Thymus (tissue), 14 donors: ENCODE measurements at places on chromosomes 1 and 21. TPM values are rescaled to one million over a fixed set of nuclear protein-coding genes. Genes with fewer than 3 reads are reported as not detected.

The NTMT2 gene
- total RNA-seq: not detected

GRCh38 chr1:150053926-150054325 is 13.7 kb upstream of the VPS45 start:
- H3K4me3 ChIP-seq: no peak overlapping the region
- DNase-seq: no peak
- H3K27ac ChIP-seq: no peak overlapping the region
- no peaks in the 10 kb centered on the region for H3K36me3 ChIP-seq
- no peaks in the 10 kb centered on the region for H3K4me1 ChIP-seq

- peaks cover 13% of the 10 kb centered on the region for H3K36me3 ChIP-seq
- no peak overlapping the region for H3K4me3 ChIP-seq
- H3K27me3 ChIP-seq: no peaks in the 10 kb centered on the region
- no peak overlapping the region for H3K27ac ChIP-seq
Measured at GRCh38 chr1:35844826-35845225, 37.0 kb downstream of the AGO4 start.

The SPRR2A gene
- total RNA-seq: 0.28 TPM

DNA sequence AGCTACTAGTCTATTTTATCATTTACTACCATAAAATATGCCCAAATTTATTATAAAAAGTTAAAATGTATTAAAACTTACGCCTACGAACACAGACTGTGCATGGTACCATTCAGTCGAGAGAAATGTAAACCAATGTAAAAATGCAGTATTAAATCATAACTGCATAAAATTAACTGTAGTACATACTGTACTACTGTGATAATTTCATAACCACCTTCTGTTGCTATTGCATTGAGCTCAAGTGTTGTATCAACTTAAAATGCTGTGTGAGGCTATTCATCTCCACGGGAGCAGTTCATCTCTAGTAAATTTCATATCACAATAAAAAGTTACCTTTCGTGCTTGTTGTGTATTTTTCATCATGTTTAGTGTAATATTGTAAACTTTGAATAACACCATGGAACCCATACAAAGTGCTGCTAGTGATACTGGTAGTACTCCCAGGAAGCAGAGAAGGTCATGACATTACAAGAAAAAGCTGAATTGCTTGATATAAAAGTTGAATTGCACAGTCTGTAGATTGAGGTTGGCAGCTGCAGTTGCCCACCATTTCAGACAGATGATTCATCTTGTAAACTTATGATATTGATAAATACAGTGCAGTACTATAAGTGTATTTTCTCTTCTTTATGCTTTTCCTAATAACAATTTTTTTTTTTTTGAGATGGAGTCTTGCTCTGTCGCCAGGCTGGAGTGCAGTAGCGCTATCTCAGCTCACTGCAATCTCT is 19.0 kb upstream of the CENPF start:
- H3K36me3 ChIP-seq: no peaks in the 10 kb centered on the region
- H3K4me3 ChIP-seq: no peak overlapping the region
- no peaks in the 10 kb centered on the region for H3K27me3 ChIP-seq
- H3K4me1 ChIP-seq: no peaks in the 10 kb centered on the region
- H3K27ac ChIP-seq: no peak overlapping the region

The RHOC gene
- total RNA-seq: 78.2 TPM

- no peaks in the 10 kb centered on the region for H3K36me3 ChIP-seq
- no peak for DNase-seq
- H3K4me3 ChIP-seq: no peak overlapping the region
- no peaks in the 10 kb centered on the region for H3K4me1 ChIP-seq
- no peaks in the 10 kb centered on the region for H3K27me3 ChIP-seq
Measured at GRCh38 chr1:43322506-43322905, 15.1 kb upstream of the MPL start.

DNA sequence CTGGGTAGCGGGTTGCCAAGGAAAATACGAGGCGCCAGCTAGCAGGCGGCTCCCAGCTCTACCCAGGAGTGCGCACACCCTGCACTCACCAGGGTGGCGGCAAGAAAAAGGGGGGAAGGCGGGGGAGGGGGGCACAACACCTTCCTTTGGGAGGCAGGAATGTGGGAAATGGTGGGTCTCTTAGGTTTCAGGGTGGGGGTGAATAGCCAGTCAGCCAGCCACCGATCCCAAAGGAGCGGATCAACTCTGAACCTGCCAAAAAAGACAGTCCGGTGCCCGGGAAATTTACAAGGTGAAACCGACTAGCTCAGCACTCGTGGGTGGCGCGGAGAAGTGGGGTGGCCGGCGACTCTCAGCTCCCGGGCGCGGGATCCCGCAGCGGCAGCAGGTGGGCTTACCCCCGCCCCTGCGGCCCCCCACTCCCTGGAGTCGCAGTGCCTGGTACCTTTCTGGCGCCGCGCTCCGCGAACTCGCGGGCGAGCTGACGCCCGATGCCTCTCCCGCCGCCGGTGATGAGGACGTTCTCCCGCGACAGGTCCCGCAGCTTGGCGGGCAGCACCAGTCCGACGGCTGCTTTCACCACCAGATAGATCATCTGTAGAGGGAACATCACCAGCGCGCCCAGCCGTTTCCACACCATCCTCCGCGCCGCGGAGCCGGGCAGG is 1.2 kb downstream of the DHRS3 start:
- H3K4me3 ChIP-seq: peak overlapping the region; percentile 83
- no peaks in the 10 kb centered on the region for H3K36me3 ChIP-seq
- H3K4me1 ChIP-seq: peaks cover 20% of the 10 kb centered on the region
- peak; percentile 41 for DNase-seq
- peak overlapping the region; percentile 84 for H3K27ac ChIP-seq

GRCh38 chr1:151814426-151814825 is 9.2 kb upstream of the LINGO4 start:
- no peak overlapping the region for H3K4me3 ChIP-seq
- H3K4me1 ChIP-seq: peaks cover 42% of the 10 kb centered on the region
- no peaks in the 10 kb centered on the region for H3K27me3 ChIP-seq
- H3K27ac ChIP-seq: peak overlapping the region; percentile 50

The ST7L gene
- 13.9 TPM for total RNA-seq

GRCh38 chr1:8818325-8818775 is 910 bp upstream of the RERE start:
- H3K4me1 ChIP-seq: peaks cover 11% of the 10 kb centered on the region
- H3K27ac ChIP-seq: peak overlapping the region; percentile 77
- no peak for DNase-seq
- H3K36me3 ChIP-seq: no peaks in the 10 kb centered on the region
- H3K4me3 ChIP-seq: peak overlapping the region; percentile 61
- H3K27me3 ChIP-seq: no peaks in the 10 kb centered on the region

DNA sequence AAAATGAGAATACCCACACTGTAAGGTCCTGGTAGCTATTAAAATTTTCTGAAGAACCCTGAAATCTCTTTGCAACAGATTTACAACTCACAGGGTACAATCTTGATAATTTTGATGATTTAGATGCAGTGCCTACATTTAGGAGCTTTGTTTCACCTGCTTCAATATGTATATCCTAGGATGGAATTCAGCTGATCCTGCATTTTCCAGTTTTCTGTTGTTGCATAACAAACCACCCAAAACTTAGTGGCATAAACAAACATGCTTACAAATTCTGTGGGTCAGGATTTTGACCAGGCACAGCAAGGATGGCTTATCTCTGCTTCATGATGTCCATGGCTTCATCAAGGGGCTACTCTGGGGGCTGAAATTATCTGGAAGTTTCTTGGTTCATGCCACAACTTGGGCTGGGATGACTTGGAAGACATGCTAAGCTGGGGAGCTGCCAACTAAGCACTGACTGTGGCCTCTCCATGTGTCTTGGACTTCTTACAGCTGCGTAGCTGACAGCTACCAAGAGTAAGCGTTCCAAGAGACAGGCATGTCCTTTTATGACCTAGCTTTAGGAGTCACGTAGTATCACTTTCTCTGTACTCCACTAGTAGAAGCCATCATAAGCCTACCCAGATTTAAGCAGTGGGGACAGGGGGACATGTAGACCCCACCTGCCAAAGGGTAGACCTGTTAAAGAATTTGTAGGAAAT is 108.5 kb downstream of the CACHD1 start:
- no peak overlapping the region for H3K27ac ChIP-seq
- no peak for DNase-seq
- no peak overlapping the region for H3K4me3 ChIP-seq
- H3K27me3 ChIP-seq: no peaks in the 10 kb centered on the region
